ENCODE measurements at places on chromosomes 5 and 9.

GRCh38 chr9:115126404-115126803, 8.4 kb upstream of the TNC start:
- no peak for DNase-seq

DNA sequence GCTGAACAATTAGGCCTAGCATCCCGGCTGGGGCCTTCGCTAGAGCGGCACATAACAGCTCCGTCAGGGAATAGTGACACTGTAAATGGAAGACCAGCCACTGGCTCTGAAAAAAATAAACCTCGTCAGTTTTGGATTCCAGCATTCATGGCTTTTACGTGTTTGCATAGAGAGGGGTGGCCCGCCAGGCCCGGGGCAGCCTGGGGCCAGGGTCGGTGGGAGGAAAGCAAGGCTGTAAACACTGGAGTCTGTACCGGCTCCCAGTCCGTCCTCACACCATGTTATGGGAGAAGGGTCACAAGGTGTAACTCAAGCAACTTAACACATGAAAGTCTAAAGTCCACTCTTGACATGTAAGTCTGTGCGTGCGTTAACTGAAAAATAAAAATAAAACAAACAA, 11.2 kb downstream of the CCNI2 start:
- DNase-seq = no peak

DNA sequence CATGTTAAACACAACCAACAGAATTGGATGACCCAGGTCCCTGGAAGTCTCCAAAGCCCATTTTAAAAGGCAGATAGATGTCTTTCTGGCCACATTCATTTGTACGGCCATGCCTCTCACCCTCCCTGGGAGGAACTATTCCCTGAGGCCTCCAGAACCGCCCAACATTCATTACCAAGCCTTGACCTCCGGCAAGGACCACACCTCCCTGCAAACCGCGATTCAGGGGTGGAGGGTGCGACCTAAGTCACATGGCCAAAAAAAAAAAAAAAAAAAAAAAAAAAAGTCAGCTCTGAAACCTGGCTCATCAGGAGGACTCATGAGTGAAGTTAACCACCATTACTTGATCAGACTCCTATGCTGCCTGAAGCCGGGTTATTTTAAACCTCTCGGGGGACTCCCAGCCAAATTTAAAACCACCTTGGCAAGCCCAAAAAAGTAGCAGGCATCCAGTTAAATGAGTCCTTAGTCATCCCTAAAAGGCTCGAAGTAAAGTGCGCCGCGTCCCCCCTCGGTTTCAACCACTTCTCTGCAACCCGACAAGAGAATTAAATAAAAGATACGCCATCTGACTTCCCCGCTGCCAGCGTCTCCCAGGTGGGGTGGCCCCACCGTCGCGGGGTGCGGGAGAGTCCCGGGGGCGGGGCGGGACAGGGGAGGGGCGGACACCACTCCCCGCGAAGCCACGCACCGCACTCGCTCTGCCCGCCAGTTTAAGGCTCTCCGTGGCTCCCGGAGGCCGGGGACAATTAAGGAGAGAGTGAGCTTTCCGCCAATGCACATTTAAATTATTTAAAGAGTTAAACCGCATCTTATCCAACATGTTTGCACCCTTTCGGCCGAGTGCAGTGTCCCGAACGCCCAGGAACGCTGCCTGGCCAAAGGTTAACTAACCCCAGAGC, 2.3 kb downstream of the KLF9 start:
- peak; percentile 75 for DNase-seq

- DNase-seq = peak; percentile 2
Observed at GRCh38 chr9:71249729-71250317, 128.4 kb upstream of the TRPM3 start.

GRCh38 chr9:114116126-114116747, 17.1 kb upstream of the KIF12 start:
- DNase-seq = no peak

GRCh38 chr9:103169798-103170197, 174.7 kb downstream of the CYLC2 start:
- no peak for DNase-seq

DNA sequence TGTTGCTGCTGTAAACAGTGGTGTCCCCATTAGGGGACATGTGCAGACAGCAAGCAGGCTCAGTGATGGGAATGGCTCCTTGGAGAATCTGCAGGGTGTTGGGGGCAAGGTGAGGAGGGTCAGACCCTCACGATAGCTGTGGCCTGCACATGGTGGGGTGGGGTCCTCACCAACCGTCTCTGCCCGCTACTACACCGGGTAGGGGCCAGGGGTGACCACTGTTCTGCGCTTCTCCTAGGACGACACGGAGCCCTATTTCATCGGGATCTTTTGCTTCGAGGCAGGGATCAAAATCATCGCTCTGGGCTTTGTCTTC, 4.9 kb downstream of the CACNA1B start:
- DNase-seq = no peak

GRCh38 chr9:92100237-92100911, 14.8 kb downstream of the SPTLC1 start:
- DNase-seq = no peak

DNA sequence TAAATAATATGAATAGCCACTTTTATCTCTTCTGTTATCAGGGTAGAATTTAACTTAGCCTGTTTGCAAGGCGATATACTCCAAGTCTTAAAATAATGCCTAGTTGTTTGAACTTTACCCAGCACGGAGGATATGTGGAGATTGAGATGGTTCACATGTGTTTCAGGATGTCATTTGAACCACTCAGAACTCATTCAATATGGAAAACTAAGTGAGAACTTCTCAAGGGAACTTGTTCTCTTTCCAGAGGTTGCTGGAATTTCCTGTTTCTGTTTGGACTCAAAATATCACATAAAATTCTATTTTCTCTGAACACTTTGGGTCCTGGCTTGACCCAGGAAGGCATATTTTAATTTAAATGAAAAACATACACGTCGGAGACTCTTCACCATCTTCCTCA, 139.1 kb upstream of the MYO10 start:
- no peak for DNase-seq

GRCh38 chr5:174837919-174838902, 113.8 kb downstream of the MSX2 start:
- DNase-seq = no peak

- DNase-seq = no peak
Observed at GRCh38 chr5:115751176-115751575, 65.3 kb downstream of the CDO1 start.

GRCh38 chr5:179793468-179794139, at the start of gene LTC4S:
LTC4S (plus strand) TSS chr5:179793986; CDS start chr5:179794081, 95 bp downstream.
- DNase-seq = peak; percentile 72

DNA sequence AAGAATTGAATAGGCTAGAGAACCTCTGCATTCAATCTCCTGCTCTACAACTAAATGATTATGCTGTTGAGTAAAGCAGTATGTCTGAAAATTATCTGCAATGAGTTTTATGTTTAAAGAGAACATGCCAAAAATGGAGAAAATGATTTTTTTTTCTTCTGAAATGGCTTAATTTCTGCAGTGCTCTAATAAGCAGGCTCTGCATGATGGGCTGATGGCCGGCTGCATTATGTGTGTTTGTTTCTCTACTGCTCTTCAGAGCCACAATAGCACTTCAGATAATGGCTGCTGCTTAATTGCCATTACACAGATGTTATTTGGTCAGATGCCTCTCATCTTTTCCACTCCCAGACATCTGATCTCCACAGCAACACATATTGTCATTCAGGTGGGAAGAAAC, 286.4 kb upstream of the DMAC1 start:
- no peak for DNase-seq

GRCh38 chr5:57184322-57184721, 10.5 kb downstream of the GPBP1 start:
- no peak for DNase-seq

- DNase-seq = no peak
Observed at GRCh38 chr9:27549196-27549755, 19.7 kb upstream of the MOB3B start.

GRCh38 chr9:69918322-69918721, 97.7 kb downstream of the CFAP95 start:
- DNase-seq = no peak

- DNase-seq = no peak
Observed at GRCh38 chr5:115271295-115272050, 8.8 kb upstream of the PGGT1B start.

DNA sequence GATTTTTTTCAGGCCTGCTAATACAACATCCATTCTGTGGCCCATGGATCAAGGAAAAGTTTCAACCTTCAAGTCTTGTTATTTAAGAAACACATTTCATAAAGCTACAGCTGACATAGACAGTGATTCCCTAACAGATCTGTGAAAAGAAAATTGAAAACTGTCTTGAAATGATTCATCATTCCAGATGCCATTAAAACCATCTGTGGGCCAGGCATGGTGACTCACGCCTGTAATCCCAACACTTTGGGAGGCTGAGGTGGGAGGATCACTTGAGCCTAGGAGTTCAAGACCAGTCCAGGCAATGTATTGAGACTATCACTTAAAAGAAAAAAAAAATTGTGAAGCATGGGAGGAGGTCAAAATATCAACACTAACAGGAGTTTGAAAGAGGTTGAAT, 6.0 kb downstream of the RAPGEF6 start:
- no peak for DNase-seq

DNA sequence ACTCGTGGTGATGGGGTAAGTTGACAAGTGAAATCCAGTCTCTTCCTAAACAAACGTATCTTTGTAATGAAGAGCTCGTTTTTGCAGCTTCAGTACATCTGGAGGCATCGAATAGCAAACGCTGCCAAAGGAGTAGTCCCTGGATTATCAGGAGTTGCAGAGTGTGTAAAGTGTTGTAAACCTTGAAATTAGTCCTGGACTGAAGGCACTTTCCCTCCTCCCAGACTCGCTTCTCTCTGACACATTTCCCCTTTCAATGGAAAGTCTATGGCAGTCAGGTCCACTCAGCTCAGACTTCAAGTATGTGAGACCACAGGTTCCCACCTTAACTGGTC, 1.5 kb upstream of the PBX3 start:
- DNase-seq = no peak

DNA sequence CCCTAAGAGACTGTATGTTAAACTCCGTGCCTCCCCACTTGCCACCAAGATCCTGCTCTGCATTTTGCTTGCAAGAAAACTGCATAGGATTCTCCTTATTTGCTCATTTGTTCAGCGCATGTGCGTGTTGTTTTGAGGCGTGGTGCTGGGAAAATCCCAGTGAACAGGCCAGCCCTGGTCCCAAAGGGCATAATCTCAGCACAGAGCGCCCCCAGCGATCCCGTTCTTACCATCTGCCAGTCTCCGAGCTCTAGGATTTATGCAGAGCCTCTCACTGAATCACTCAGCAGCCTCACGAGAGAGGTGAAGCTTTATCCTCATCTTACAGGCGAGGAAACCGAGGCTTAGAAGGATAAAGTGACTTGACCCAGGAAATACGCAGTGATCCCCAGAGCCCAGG, 11.5 kb downstream of the PRRX2 start:
- DNase-seq = no peak

- DNase-seq = no peak
Observed at GRCh38 chr9:124721109-124721906, 49.8 kb downstream of the NR6A1 start.

DNA sequence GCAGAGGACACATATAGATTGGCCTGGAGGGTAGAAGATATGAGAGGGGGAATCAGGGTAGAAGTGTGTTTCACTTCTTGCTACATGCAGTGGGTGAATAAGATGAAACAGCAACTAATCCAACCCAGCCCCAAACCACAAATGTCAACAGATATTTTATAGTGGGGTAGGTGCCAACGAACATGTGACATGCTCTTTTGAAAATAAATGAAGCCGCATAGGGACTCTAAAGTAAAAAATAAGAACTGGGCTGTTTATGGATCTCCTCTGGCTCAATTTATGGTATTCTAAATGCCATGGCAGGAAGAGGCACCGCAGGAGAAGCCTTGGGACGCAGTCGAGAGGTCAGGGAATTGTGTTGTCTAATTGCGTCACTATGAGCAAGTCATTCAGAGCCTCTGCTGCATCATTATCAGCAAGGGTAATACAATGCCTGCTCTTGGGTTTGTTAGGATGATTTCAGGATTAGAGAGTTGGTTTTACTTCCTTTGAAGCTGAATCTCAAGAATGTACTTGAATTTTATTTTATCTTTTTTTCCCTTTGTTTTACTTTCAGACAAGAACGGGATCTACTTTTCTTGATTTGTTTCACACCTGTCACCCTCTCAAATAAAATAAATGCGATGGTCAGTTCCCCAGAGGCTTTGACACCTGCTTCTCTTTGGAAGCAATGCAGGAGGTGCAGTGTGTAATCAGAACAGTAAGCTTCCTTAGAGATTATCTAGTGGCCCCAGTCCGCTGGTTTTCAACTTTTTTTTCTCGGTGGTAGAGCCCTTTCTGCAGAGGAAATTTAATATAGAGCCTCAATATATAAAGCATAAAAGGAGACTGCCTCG, 375.6 kb upstream of the CLINT1 start:
- DNase-seq = no peak

GRCh38 chr5:9617739-9618504, 12.2 kb downstream of the TAS2R1 start:
- no peak for DNase-seq

- no peak for DNase-seq
Observed at GRCh38 chr5:169942181-169942580, 38.1 kb downstream of the INSYN2B start.

GRCh38 chr5:38420691-38421390, 135.6 kb downstream of the LIFR start:
- DNase-seq = peak; percentile 15

DNA sequence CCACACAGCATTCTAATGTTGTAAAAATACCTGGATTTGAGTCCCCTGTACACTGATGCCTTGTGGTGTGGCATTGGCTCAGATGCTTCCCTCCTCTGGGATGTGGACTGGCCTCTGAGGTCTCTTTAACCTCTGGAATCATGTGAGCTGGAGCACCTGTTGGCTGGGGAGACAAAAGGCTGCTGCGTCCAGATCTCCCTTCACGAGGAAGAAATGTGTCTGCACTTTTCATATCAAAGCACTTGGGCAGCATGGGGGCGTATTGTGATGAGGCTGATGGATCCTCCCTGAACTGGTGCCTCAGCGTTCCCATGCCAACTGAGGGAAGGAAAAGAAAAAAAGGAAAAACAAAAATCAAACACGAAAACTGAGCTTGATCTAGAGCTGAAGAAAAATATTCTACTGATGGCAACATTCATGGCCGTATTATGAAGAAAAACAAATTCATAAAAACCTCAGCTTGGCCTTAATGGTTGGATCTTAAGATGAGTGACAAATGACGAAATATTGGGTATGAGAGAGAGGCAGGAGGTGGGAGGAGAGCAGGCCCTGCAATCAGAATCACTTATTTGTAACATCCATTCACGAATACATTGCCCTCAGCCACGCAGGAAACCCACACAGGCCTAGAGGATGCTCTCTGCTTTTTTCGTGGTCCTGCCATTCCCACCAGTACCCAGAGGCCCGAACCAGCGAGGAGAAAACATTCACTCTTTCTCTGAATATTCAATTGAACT, 26.2 kb downstream of the GRIA1 start:
- no peak for DNase-seq
